ENCODE measurements at places on chromosomes 11 and 22.

DNA sequence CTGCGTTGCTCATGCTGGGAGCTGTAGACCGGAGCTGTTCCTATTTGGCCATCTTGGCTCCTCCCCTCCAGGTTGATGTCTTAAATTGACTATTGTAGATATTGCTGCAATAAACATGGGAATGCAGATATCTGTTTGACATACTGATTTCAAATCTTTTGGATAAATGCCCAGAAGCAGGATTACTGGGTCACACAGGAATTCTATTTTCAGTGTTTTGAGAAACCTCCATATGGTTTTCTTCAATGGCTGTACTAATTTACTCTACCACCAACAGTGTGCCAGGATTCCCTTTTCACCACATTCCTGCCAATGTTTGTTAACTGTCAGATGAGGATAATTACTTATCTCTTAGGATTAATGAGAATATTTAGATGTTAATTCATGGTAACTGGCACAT lies 467.0 kb downstream of the LUZP2 start:
- no peak for DNase-seq

- DNase-seq, result no peak
Measured at GRCh38 chr11:33237039-33237597, 20.1 kb upstream of the HIPK3 start.

GRCh38 chr22:46812034-46812605 lies 49.7 kb downstream of the TBC1D22A start:
- no peak for DNase-seq

DNA sequence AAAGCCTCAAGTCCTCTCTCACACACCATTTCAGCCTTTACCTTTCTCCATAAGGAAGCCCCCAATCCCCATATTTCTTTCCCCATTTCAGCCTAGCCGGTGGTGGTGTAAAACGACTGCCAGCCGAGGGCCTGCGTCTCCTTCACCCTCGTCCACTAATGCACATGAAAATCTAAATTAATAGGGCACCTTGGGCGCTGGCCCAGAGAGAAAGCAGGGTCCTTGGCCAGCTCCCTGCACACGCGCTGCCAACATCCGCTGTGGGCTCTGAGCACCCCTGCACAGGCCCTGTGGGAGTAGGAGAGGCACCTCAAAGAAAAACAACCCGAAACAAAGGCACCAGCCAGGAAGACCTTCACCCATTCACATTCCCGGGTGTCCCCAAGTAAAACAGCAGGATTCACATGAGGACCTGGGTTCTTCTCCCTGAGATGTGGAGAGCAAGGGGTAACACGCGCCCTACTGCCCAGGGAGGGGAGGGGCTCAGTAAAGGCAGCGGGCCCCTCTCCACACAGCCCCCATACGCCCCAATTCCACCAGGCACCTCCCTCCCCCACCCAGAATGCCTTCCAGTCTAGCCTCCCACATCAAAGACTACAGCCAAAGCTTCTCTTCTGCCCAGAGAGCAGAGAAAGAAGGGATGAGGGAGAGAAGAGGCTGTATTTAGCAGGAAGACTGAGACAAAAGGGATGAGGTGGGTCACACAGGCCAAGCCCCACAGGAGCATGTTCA lies 79.0 kb downstream of the MICAL3 start:
- peak; percentile 55 for DNase-seq

- no peak for DNase-seq
Measured at GRCh38 chr11:58592760-58593472, 14.1 kb downstream of the ZFP91 start.

DNA sequence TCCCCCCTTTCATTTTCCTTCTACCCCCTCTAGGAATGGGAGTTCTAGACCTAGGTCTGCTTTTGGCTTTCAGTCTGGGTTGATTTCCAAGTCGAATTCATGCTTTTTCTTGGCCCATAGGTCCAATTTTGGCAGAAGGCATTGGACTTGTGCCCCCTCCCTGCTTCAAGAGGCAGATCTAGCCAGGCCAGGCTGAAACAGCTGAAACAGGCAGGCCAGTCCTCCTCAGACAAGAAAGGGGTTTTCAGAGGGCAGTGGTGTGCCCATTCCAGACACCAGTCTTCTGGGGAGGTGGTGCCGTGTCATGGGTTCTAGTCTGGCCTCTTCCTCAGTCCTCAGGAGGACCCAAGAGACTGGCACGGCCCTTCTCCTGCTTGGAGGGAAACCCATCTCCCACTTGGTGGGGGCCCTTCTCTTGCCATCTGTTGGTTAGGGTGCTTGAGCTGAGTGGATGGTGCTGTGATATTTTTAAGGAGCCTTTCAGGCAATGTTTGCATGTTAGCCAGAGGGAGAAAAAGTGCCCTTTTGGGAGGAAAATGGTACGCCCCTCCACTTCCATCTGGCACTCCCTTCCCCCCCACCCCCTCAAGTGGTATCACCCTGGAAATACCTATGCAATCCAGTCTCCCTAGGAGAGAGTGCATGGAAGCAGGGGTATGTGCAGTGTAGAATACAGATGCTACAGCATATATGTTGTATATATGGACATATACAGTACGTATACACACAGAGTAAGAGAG lies 53.6 kb downstream of the SYT13 start:
- DNase-seq, result no peak

DNA sequence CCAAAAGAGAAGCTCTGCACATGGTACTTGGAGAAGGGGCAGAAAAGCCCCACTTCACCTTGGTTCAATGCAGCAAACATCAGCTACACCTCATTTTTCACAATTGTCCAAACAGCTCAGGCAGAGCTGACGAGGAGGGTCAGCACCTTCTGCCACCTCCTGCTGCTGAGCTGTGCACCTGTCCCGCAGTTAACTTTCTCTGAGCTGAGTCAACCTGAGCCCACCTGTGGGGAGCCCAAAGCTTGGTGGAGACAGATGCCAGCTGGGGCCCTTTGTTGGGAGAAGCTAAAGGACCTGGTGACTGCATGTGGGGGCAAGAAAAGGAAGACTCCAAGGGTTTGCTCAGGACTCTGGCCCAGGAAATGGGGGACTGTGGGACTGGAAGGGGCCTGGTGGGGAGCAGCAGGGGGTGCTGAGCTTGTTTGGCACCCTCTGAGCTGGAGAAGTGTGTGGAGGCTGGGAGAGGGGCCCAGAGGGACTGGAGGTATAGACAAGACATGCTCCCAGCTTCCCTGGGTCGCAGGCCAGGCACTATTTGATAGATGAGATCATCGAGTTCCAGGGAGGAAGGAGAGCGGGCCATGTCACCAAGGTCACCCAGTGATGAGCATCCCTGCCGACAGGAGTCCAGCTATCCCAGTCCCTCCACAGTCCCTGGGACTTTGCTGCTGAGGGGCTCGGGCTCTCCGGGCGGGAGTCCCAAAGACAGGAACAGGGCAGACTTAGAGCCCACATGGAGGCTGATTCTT lies 53.5 kb downstream of the KCNJ4 start:
- DNase-seq, result no peak

DNA sequence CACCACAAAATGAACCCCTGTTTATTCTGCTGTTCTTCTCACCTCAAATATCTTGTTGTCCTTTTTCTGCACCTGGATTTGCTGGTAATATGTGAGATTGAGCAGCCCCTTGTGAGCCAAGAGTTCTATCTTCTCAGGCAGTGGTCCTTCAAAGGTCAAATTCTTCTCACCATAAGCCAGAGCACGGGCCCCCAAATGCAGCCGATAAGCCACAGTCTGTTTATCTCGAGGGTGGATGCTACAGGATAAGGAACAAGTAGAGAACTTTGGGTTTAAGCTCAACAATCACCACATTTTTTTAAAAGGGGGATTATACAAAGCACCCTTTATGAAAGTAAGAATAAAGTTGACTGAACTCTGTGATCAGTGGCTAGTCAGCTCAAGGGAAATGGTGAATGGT lies 15.8 kb downstream of the TBRG1 start:
- no peak for DNase-seq

DNA sequence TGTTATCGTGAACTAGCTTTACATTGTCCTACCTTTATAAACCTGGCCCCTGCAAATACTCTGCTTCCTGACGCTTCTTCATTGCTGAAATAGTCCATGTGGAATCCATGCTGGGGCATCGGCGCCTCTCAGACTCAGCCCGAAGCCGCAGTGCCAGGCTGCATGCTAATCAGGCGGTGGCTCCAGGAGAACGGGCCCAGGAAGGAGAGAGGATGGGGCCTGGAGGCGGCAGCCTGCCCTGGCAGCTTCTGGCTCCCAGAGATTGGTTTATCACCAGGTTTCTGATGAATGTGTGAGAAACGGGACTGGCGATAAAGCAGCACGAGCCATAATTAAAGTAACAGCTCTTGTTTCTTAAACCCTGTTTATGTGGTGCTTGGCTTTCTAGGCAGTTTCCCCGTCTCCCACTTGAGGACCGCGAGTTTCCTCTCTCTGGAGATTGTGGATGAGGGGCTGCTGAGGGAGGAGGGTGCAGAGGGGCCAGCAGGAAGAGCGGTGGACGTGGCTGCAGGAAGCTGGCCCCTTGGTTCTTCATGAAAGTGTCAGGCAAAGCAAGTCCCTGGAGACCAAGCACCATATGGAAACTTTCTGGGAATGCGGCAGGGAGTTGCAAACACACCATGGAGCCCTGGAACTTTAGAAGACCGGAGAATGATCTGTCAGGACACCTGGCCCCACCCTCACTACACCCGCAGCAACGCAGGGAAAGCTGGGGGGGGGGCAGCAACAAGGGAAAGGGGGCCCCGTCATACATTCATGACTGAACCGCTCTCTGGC lies 93.4 kb downstream of the NTM start:
- DNase-seq, result no peak

- DNase-seq, result peak; percentile 68
Measured at GRCh38 chr22:35154937-35155387, 89.0 kb downstream of the ISX start.

DNA sequence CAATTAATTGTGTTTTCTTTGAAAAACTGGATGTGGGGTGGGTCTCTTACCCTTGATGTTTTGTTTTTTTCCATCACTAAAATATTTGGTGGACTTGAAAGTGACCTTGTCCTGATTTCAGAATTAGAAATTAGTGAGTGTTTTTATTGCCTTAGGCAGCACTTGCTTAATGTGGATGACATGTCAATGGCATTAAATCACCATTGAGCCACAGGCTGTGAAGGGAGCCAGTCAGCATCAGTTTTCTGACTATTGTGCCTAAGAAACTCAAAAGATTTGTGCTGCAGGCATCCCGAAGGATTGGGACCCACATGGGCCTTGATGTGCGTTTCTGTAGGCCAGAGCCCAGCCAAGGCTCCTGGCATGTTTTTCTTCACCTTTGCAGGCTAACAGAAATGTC lies 53.8 kb downstream of the SWAP70 start:
- DNase-seq, result no peak

- DNase-seq, result peak; percentile 72
Measured at GRCh38 chr11:40281052-40281580, 1178.3 kb downstream of the LRRC4C start.

- DNase-seq, result no peak
Measured at GRCh38 chr22:46051646-46052045, 74.7 kb upstream of the WNT7B start.

DNA sequence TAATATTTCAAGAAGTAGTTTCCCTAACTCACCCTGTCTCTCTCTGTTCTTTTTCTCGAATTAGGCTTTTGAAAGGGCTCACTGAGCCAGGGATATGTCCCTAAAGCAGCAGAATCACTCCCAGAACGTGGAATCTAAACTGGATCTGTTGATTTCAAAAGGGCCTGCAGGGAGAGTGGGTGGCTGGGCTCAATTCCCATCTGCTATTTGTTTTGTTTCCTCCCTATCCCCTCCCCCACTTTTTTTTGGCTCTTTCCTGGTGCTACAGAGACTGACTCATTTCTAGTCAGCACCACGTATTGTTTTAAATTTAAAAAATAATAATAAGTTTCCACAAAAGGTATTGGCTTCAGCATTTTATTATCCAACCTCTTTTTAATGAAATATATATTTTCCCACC lies 961.5 kb downstream of the FAM181B start:
- no peak for DNase-seq

DNA sequence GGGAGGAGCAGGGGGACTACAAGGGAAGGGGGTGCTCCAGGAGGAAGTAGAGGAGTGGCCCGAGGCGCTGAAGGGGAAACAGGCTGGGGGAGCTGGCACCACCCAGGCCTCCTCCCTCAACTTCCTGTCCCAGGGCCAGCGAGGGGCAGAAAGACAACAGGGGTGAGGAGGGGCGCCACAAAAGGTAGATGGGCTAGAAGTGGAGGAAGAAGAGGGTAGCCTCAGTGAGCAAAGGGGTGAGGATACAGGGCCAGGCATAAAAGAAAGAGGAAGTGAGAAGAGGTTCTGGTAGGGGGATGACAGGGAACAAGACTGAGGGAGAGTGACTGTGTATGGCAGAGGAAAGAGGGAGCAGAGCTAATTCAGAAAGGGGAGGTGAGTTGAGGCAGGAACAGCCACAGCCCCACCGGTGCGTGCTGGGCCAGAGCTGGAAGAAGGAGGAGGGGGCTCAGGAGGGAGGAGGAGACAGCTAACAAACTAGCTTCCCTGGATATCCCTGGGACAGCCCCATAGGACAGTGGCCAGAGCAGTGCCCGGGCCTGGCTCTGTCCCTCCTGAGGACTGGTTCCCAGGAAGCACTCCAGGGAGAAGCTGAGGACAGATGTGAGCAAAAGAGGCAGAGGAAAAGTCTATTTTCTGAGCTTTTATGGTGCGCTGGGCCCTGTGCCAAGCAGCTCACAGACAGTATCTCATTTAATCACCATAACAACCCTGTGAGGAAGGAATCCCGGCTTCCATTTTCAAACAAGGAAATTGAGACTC lies 8.5 kb downstream of the DCHS1 start:
- DNase-seq, result no peak

DNA sequence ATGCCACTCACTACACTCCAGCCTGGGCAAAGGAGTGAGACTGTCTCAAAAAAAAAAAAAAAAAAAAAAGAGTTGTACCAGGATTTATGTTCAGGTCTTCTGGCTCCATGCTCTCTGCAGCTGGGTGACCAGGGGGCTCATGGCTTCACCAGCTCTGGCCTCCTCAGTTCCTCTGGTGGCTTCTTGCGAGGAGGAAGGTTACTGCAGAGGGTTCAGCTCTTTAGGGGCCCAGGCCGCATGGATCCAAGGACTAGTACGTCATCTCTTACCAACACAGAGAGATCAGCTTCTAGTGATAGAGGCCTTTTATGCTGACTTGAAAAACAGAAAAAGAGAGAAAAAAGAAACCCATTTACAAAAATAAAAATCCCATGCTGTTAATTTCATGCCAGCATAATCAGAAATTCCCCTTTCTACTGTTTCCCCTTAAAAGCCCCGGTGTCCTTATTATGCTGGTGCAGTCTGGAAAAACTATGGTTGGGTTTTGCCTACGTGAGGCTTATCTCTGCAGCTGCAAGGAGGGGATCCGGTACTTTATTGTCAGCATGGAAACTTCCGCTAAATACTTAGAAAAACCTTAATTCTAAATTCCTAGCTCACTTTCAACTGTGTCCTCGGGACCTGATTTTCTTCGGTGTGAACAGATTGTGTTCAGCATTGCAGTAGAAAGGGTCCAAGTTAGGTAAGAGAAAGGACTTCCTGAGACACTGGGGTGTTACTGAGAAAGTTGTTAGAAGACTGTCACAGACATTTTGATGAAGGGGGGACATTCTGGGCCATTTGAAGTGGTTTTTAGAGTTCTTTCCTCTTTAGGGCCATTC lies 13.7 kb downstream of the ZBTB16 start:
- no peak for DNase-seq
